H7 (cell line): ENCODE measurements at places on chromosomes 3 and 15.
A peak's percentile ranks its signal among the peaks of the same experiment; 100 is the strongest.

- peak; percentile 16 for DNase-seq
Observed at GRCh38 chr15:39692356-39693327, 90.0 kb downstream of the FSIP1 start.

GRCh38 chr3:122430371-122430770 is 14.5 kb upstream of the WDR5B start:
- no peak for DNase-seq

DNA sequence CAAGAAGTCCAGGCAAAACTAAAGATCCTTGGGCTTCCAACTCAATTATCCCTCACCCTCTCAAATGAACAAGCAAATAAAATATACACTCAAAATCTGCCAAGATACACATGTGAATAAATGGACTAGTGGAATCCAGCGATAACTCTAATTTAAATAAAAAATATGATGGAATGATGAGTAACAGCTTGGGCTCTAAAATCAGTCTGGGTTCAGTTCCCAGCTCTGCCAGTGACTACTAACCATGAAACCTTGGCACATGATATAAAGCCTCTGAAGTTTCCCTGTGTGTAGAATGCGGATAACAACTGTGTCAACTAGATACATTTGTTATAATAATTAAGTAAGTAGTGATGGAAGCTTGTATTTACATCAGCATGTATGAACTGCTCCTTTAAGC is 81.3 kb downstream of the CADPS start:
- DNase-seq: no peak

- DNase-seq: no peak
Observed at GRCh38 chr15:67855842-67856241, 16.0 kb upstream of the RNU6-1 start.

- DNase-seq: no peak
Observed at GRCh38 chr3:48338635-48339034, 5.2 kb upstream of the SPINK8 start.

- no peak for DNase-seq
Observed at GRCh38 chr3:176757429-176757828, 439.9 kb downstream of the TBL1XR1 start.

DNA sequence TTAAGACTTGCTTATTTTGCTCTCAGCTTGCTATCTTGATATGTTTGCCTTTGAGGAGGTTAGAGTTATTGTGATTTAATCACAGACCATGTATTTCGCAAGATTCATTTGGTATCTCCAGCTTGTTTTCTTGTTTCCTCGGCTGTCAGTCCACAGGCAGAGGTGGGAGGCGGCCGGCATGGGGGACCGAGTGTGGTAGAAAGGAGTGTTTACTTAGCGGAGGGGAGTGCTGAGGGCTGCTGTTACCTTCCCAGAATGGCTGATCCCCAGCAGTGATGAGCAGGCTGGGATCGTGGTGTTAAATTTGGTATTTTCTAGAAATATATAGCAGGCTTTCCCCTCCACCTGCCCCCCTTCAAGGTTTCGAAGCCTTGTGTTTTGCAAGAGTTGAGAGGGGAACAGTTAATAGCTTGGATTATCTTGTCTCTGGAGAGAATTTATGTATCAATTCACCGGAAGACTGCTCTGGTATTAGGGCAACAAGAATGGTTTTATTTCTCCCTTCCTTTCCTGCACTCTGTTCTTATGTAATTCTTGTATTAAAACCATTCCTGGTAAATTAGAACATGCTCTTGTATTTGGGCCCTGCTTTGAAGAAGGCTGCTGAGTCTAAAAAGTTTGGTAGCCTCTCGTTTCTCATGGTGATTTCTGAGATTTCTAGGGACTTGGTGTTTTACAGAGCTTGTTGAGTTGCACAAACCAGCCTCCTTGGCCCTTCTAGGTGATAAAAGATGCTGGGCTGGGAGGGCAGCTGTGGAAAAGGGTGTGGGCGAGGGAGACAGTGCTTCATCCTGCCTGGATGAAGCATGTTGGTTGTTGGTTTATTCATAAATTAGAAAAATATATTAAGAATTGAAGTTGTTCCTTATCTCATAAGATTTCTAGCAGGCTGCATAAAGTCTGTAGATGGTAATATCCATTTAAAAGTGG is 151.4 kb downstream of the IGF1R start:
- DNase-seq: peak; percentile 59

DNA sequence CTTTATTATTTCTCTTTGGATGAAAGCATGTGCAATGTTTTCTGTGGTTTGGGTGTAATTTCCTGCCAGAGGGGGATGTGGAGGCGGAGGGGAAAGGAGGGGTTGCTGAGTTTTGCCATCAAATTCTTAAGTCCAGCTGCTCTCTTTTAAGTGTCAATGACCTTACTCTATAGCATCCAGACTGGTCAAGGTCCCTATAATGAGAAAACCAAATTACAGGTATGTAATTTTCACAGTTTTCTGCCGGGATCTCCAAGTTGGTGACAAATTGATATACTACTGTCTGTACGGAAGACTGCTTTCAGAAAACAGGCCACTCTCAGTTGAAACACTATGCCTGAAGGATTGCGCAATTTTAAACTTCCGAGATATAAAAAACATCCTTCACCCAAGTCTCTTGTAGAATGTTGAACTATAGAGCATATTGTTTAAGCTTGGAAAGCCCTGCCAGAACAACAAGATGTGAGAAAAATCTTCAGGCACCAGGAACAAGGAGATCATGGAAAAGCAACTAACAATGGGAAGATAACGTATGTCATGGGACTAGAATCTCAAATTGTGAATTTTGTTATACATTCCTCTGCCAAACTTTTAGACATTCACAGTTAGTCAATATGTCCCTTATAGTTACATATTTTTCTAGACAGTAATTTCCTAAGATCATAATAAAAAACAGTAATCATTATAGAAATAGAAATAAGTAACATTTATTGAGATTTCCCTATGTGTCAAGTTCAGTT is 300.7 kb upstream of the SATB1 start:
- no peak for DNase-seq
